ENCODE measurements at places on chromosomes 2 and 18.

GRCh38 chr2:23385351-23385747, 370 bp downstream of the KLHL29 start:
- no peak for DNase-seq

DNA sequence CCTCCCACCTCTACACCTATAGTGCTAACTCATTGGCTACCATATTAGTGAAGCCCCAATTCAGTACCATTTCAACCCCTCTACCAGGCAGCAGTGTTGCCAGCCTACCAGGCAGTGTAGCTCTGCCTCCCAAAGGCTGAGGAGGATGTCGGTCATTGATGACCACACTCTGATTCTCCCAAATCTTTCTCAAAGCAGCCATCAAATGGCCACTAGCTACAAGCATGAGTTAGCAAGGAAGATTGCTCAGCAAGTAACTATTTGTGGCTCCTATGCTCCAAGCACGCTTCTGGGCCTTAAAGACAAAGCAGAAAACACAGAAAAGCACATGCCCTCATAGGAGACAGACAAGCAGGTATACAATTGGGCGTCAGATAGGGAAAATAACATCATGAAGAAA, 42.7 kb upstream of the AFF3 start:
- DNase-seq = no peak

DNA sequence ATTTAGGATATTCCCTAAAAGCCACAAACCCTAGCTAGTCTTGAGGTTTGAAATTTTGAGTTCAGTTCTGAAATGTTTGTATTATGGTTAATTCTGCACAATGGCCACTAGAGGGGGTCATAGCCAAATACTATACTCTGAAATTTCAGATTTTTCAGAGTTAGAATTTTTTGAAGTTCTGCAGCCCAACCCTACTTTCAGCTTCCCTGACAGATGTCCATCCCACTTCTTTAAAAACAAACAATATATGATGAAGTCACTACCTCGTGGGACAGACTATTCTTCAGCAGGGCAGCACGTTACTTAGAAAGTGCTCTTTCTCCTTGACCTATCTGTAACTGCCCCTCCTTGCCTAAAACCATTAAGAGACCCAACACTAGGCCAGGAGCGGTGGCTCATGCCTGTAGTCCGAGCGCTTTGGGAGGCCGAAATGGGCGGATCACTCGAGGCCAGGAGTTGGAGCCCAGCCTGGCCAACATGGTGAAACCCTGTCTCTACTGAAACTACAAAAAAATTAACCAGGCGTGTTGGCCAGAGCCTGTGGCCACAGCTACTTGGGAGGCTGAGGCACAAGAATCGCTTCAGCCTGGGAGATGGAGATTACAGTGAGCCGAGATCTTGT, 48.2 kb upstream of the PAPOLG start:
- DNase-seq = no peak

- no peak for DNase-seq
These were observed 1.8 kb downstream of the SLC4A3 start for GRCh38 chr2:219628986-219629901.

- DNase-seq = no peak
These were observed 11.2 kb upstream of the SH3RF3 start for GRCh38 chr2:109117780-109118179.

- no peak for DNase-seq
These were observed 9.3 kb upstream of the MBD2 start for GRCh38 chr18:54233747-54234146.

GRCh38 chr2:106972782-106973181, 86.8 kb upstream of the ST6GAL2 start:
- DNase-seq = no peak

DNA sequence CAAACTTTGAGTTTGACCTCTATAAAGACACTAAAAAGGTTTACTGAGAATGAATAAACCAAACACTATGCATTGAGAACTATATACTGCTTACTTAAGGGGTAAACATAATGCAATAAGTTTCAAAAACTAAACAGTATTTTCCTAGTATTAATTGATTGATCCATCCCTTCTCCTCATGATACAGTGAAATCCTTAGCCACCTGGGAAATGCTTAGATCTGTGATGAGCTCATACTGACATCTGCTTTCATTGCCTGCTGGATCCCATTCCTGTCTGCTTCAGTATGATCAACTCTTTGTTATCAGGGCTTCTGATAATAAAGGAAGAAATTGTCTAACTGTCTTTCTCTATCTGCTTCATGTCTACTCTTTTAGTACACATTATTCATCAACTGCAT, 74.9 kb upstream of the UBE2E3 start:
- no peak for DNase-seq
